ENCODE measurements at places on chromosomes 4 and X.

DNA sequence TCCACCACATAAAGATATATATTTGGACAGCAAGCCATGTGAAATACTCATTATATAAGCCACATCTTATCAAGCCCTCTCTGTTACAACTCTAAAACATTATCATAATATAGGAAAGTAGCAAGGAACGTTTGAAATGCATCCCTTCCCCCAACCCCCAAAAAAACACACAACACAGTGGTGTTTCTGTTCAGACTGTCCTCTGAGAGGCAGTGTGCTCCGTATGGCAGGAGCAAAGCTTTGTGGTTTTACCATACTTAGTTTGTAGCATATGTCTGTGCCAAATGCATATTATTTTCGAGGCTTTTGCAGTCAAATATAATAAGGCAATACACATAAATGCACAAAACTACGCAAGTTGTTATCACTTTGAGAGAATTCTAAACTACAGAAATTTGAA lies 194.2 kb downstream of the RAPGEF2 start:
- DNase-seq = peak; percentile 34

GRCh38 chrX:119734897-119735339 lies 23.5 kb upstream of the SOWAHD start:
- no peak for DNase-seq

GRCh38 chr4:21952549-21952948 lies 4.0 kb upstream of the KCNIP4 start:
- DNase-seq = no peak

- DNase-seq = no peak
Observed at GRCh38 chr4:146135941-146136340, 39.6 kb upstream of the LSM6 start.

GRCh38 chr4:155688860-155689259 lies 22.2 kb downstream of the GUCY1A1 start:
- no peak for DNase-seq

DNA sequence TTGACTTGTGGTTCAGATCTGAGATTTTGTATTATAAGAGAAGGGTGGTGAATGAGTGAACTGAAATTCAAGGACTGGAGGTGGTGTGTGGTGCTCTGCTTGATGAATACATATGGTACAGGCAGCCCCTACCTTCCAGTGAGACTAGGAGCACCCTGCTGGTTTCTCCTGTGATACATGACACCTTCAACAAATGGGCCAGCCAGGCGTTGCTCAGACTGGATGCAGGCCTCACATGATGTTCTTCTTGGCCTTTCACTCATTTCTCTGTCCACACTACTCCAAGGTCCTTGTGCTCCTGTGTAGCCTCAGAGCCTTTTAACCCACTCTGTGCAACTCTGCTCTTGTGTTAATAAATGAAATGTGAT lies 67.2 kb downstream of the FNIP2 start:
- no peak for DNase-seq

GRCh38 chr4:181365671-181366070 lies 877.5 kb upstream of the TENM3 start:
- DNase-seq = no peak

Measured in fibroblast of skin of back (primary cell).